GM13976 (cell line): ENCODE measurements at places on chromosomes 7 and 10.
A peak's percentile ranks its signal among the peaks of the same experiment; 100 is the strongest.

- DNase-seq, result no peak
These were observed 60.8 kb downstream of the XRCC2 start for GRCh38 chr7:152615031-152615741.

GRCh38 chr7:95781961-95782586 is 9.7 kb downstream of the DYNC1I1 start:
- DNase-seq, result no peak

DNA sequence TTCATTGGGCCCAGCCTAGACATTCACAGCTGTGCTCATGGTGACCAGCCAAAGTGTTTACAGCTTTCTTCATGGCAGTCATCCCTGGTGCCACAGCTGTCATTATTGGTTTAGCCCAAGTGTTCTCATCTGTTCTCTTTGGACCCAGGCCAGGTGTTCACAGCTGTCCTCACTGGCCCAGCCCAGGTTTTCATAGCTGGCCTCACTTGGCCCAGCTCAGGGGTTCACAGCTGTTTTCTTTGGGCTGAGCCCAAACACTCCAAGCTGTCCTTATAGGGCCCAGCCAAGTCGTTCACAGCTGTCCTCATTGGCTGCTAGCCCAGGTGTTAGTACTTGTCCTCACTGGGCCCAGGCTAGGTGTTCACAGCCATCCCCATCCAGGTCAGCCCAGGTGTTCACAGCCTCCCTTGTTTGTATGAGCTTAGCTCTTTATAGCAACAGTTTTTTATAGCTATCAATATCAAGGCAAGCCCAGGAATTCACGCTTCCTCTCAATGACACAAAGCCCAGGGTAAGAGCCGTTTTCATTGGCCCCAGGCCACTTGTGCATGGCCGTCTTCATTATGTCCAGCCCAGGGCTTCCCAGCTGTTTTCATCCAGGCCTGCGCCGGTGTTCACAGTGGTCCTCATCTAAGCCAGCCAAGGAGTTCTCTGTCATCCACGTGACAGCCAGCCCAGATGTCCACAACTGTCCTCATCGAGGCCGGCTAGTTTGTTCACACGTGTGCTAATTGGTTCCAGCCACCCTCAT is 11.6 kb downstream of the FRG2B start:
- no peak for DNase-seq

- peak; percentile 83 for DNase-seq
These were observed 4.2 kb upstream of the PILRA start for GRCh38 chr7:100369105-100369504.

DNA sequence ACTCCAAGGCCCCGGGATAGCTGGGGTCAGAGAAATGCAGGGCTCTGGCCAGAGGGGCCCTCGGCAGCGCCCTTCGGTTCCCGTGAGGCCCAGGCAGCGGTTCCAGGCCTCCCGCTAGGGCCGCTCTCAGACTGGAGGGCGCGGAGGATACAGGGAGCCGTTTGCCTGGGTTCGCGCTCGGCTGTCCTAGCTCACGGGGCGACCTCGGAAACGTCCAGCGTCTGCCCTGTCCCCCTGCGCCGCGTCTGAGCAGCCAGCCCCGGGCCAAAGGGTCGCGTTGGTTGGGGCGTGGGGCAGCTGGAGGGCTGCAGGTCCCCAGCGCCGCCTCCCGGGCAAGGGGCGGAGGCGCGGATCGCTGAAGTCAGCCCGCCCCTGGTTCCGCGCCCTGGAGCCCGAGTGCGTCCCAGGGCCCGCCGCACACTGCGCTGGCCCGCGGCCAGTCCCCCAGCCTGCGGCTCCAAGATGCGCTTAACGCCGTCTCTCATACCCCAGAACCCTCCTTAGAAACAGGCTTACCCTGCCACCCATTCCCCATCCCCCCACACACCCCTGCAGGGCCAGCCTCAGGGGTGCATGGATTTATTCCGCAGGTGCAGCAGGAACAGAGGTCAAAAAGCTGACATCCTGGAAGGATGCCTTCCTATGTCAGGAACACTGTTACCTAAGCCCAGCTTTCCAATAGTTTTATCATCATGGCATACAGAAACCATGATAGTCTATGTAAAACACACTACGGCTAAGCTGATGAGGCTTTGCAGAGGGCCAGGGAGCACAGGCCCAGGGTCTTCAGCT is 22.1 kb upstream of the OPN4 start:
- DNase-seq, result no peak

DNA sequence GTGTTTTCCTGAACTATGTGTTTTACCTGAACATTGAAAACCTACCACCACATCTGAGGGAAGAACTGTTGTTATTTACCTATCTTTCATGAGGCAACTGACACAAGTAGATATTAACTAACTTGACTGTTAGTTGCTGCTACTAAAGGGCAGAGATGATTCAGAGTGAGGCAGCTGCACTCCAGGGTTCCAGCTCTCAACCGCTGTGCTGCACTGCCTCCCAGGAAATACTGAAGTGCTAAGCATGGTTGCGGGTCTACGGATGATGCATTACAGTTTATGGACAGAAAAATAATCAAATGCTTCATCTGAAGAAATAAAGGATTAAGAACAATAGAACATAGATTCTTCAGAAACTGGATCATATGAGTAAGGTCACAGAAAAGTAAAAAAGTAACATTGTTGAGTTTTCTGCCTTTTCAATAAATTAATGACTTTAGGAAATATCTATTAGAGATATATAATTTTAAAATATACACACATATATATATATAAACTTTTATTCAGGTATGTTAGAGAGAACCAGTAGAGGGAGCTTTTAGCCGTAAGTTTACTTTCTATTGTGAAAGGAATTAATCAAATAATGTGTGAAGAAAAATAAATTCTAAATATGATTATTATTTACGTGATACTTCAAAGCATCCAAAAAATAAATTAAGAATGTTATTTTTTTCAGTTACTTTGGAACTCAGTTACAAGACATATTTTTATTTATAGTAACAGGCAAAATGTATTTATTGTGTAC is 620.0 kb downstream of the CNTNAP2 start:
- DNase-seq, result no peak

DNA sequence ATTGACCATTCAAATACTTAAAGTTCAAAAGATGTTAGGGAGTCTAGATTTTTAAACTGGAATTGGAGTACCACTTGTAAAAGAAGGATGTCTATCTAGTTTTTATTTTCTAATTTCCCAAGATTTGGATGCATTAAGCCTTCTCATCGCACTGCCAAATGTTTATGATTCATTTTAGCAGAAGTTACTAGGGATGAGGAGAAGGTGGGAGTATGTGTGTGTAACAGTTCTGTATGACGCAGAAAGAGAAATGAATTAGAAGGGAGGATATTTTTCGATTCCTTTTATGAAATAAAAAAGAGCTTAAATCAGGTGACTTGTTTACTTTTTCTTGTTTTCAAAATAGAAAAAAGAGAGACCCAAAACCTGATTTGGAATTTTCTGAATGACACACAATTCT is 6.8 kb upstream of the SLK start:
- no peak for DNase-seq

GRCh38 chr10:34280599-34281374 is 534.3 kb downstream of the PARD3 start:
- DNase-seq, result no peak

DNA sequence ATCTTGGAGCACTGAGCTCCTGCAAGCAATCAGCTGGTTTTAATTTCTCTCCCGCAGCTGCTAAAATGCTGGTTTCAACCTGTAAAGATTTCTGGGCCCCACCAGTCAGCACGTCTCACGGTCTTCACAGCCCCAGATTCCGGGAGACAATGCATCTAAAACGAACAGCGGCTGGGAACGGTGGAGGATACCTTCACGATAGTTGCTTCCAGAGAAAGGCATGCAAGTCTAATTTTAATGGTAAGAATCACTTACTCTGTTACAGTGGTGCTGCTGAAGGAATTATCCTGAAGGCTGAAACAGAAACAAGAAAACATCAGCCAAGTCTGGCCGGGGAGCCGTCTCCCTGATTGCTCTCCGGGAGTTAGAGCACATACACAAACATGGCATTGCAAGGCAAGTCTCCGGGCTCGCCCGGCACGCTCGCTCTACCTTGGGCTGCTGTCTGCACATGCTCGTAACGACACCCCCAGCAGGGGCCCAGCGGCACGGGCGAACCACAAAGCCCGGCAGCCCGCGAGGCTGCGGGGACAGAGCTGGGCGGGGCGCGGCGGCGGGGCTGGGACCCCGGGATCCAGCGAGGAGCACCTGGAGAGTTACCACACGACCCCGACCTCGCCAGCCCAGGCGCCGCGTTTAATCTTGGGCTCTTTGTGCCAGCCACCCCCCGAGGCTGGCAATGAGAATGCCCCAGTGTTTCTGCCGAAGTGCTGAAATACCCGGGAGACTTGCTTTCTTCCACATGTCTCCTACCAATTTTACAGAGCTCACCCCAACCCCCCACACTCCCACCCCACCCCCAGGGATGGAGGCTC is at the start of gene FAM13C:
TSS of gene FAM13C (minus strand) at position 406 of the 815 bp plus-strand sequence. CDS start at position 317, 89 bp downstream.
- peak; percentile 32 for DNase-seq

- DNase-seq, result no peak
These were observed 833.3 kb upstream of the LRRN3 start for GRCh38 chr7:110257673-110258072.

GRCh38 chr10:86960003-86960862 is 1.8 kb downstream of the SNCG start:
- DNase-seq, result peak; percentile 88

DNA sequence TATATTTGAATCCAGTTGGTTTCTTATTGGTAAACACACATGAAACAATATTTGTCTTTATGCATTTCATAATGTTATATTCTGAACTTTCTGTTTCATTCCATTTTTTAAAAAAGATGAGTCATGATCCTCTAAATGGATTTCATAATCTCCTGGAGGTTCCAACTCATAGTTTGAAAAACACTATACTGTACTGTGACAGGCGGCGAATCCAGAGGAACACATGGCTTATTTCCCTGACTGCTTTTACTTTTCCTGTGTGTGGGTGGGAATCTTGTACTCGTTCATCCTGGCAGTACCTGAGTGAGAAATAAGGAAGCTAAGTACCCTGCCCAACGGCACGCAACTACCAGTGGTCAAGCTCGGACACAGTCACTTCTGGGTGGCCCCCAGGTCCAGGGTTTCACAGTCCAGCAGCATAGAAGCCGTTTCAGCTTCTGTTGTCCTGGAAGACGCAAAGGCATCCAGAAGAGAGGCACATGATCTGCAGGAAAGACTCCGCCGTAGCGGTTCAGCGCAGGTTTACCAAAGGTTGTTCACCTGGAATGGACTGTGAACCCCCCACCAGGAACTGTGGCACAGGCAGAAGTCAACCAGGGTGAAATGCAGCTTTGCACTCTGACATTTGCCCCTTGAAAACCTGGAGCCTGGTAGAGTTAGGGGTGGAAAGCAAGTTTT is 117.7 kb downstream of the CCNY start:
- no peak for DNase-seq

- DNase-seq, result no peak
These were observed 4.7 kb upstream of the KLHDC10 start for GRCh38 chr7:130065500-130066152.

DNA sequence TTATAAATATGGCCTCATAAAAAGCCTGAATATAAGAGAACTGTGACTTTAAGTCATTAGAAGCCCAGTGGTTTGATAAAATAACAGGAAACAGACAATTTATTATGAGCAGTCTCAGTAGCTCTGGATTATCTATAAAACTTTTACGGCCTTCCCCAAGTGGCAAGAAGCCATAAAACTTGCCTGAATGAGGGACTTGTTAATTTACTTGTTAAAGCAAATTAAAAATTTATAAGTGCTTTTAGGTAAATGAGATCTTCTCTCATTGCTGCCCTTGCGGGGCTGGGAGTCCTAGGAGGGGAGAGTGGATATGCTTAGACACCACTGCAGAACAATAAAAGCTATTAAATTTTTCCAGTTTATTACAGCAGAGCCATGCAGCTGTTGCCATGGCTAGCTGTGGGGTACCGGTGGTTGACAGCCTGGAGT is 499.9 kb downstream of the AUTS2 start:
- DNase-seq, result no peak

GRCh38 chr7:78601728-78602127 is 803.2 kb downstream of the PHTF2 start:
- DNase-seq, result no peak

GRCh38 chr10:49664006-49664841 is 15.2 kb upstream of the C10orf53 start:
- DNase-seq, result no peak

GRCh38 chr10:48843198-48843597 is 96.4 kb downstream of the LRRC18 start:
- no peak for DNase-seq

- no peak for DNase-seq
These were observed 94.9 kb upstream of the DLX6 start for GRCh38 chr7:96910486-96910885.

GRCh38 chr10:11677480-11677879 is 64.7 kb upstream of the ECHDC3 start:
- no peak for DNase-seq
